ENCODE measurements at places on chromosomes 6 and 20.

- no peak overlapping the region for H3K4me3 ChIP-seq
- no peak overlapping the region for H3K27ac ChIP-seq
- no peaks in the 10 kb centered on the region for H3K36me3 ChIP-seq
- H3K27me3 ChIP-seq: no peaks in the 10 kb centered on the region
- H3K4me1 ChIP-seq: no peaks in the 10 kb centered on the region
These were observed 109.1 kb downstream of the LY86 start for GRCh38 chr6:6697620-6698019.

GRCh38 chr6:152637296-152638047 lies at the start of gene SYNE1:
Gene SYNE1, minus strand, starts transcription at chr6:152637362. Its CDS starts 9,031 bp downstream, at chr6:152628331.
- H3K27ac ChIP-seq: no peak within 1 kb of the TSS
- DNase-seq: no peak
- H3K4me3 ChIP-seq: peak within 1 kb of the TSS; percentile 26
- H3K27me3 ChIP-seq: peaks cover 56% of the 10 kb centered on the region
- H3K36me3 ChIP-seq: no peaks in the 10 kb centered on the region
- peaks cover 4% of the 10 kb centered on the region for H3K4me1 ChIP-seq

GRCh38 chr20:5602346-5602745 lies 147.9 kb upstream of the SHLD1 start:
- H3K4me3 ChIP-seq: no peak overlapping the region
- no peaks in the 10 kb centered on the region for H3K27me3 ChIP-seq
- no peaks in the 10 kb centered on the region for H3K4me1 ChIP-seq
- DNase-seq: no peak

GRCh38 chr6:30864325-30864724 lies 20.0 kb upstream of the DDR1 start:
- H3K36me3 ChIP-seq: no peaks in the 10 kb centered on the region
- H3K27me3 ChIP-seq: no peaks in the 10 kb centered on the region
- H3K4me3 ChIP-seq: no peak overlapping the region
- H3K27ac ChIP-seq: no peak overlapping the region
- DNase-seq: no peak

DNA sequence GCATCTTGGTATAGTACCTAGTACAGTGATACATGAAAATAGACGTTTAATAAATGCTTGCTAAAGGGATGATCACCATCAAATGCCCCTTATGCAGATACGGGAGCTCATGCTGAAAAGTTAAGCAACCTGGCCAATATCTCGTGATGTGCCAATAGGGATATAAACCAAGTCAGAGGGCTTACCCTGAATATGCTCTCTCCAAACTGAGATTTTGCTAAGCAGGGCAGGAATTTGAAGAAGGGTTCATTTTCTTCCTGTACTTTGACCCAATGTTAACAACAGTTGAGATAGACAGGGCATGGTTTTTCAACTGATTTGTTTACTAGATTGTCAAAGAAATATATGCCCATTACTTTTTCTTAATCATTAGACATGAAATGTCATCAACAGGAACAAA lies 219.3 kb upstream of the PREP start:
- H3K27me3 ChIP-seq: no peaks in the 10 kb centered on the region
- no peaks in the 10 kb centered on the region for H3K36me3 ChIP-seq
- H3K27ac ChIP-seq: no peak overlapping the region
- no peak for DNase-seq
- no peaks in the 10 kb centered on the region for H3K4me1 ChIP-seq

- H3K4me1 ChIP-seq: peaks cover 8% of the 10 kb centered on the region
- no peaks in the 10 kb centered on the region for H3K27me3 ChIP-seq
- DNase-seq: no peak
- H3K36me3 ChIP-seq: no peaks in the 10 kb centered on the region
These were observed 121.4 kb downstream of the ATXN1 start for GRCh38 chr6:16639684-16640480.

DNA sequence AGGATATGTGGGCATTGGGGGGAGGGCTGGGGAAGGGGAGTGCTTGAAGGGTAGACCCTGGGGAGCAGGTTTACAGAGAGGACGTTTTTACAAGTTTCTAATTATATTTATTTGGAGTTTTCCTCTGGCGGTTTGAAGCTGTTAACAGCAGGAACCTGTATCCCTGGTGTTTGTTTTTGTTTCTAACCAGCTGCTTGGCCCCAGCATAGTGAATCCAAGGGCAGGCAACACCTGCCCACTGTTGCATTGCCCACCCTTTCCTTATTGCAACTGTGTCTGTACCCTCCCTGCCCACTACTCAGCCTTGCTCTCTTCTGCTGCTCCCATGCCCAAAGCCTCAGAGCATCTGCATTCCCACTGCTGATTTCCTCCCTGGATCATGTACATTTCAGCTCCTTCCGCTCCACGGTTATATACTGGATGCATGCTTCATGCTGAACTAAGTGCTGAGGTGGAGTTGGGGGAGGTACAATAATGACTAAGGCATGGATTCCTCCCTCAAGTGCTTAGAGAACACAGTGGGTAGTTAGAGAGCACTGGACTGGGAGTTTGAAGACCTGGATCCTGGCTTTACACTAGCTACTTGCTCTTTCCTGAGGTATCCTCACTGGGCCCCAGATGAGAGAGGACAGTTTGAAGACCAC lies 6.0 kb downstream of the SCUBE3 start:
- no peak overlapping the region for H3K4me3 ChIP-seq
- H3K27me3 ChIP-seq: no peaks in the 10 kb centered on the region
- no peak overlapping the region for H3K27ac ChIP-seq
- H3K36me3 ChIP-seq: no peaks in the 10 kb centered on the region
- DNase-seq: no peak

DNA sequence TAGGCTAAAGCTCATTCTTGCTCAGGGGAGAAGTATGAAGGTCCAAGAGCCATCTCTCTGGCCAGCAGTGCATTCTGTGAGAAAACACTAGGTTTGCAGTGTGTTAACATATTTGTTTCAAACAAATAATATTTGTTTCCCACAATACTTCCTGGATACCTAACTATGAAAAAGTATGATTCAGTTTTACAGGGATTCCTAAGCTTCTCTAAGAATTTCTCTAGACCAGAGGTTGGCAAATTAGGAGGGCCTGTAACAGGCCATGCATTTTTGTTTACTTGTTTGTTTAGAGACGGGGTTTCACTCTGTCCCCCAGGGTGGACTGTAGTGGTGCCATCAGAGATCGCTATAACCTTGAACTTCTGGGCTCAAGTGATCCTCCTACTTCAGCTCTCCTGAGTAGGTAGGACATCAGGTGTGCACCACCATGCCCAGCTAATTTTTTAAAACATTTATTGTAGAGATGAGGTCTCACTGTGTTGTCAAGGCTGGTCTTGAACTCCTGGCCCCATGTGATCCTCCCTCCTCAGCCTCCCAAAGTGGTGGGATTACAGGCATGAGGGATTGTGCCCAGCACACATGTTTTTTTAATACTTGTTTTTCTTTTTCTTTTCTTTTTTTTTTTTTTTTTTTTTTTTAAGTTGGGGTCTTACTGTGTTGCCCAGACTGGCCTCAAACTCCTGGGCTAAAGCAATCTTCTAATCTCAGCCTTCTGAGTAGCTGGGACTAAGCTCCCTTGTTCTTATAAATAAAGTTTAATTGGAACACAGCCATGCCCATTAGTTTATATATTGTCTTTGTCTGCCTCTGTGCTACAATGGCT lies 71.7 kb downstream of the ADGRG6 start:
- no peak for DNase-seq
- no peaks in the 10 kb centered on the region for H3K36me3 ChIP-seq
- H3K27ac ChIP-seq: no peak overlapping the region
- H3K27me3 ChIP-seq: no peaks in the 10 kb centered on the region
- no peak overlapping the region for H3K4me3 ChIP-seq

DNA sequence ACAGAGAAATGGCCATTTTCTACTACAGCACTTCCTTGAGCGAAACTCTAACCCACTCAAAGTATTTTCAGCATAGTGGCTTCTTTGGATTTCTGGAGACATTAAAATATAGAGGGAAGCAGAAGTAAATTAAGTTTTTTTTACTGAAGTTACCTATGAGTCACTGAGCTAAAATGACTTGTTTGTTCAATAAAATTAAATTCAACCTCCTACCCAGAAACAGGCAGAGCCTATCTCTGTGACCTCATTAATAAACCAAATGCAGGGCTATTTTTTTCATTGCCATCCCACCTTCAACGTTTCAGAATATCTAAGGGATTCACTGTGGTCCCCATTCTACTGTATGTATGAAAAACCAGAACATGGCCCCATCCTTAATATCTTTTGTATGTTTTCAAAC lies 133.0 kb downstream of the MTFR2 start:
- H3K4me3 ChIP-seq: no peak overlapping the region
- peaks cover 19% of the 10 kb centered on the region for H3K4me1 ChIP-seq
- H3K27me3 ChIP-seq: no peaks in the 10 kb centered on the region
- no peaks in the 10 kb centered on the region for H3K36me3 ChIP-seq
- no peak for DNase-seq

DNA sequence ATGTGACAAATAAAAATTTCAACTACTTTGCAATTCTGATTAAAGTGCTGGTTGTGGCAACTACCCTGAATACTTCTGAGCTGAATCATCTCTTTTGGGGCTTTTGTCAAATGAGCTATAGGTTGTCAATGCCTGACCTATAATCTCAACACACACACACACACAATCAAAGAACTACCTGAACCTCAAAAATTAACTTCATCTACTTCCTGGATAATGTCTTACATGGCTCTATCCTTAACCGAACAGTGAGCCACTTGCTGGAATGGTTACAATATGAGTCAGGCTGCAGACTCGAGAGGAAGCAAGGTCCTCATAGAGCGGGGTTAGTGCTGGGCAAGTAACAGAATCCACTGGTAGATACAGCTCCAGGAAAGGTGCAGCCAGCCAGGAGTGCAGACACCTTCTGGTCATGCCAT lies 70.6 kb upstream of the DST start:
- no peak overlapping the region for H3K4me3 ChIP-seq
- DNase-seq: no peak
- H3K36me3 ChIP-seq: peaks cover 1% of the 10 kb centered on the region
- no peaks in the 10 kb centered on the region for H3K27me3 ChIP-seq
- no peak overlapping the region for H3K27ac ChIP-seq

- no peak for DNase-seq
- H3K4me3 ChIP-seq: no peak overlapping the region
- H3K4me1 ChIP-seq: peaks cover 6% of the 10 kb centered on the region
These were observed 111.9 kb downstream of the FOXO3 start for GRCh38 chr6:108672641-108673040.

DNA sequence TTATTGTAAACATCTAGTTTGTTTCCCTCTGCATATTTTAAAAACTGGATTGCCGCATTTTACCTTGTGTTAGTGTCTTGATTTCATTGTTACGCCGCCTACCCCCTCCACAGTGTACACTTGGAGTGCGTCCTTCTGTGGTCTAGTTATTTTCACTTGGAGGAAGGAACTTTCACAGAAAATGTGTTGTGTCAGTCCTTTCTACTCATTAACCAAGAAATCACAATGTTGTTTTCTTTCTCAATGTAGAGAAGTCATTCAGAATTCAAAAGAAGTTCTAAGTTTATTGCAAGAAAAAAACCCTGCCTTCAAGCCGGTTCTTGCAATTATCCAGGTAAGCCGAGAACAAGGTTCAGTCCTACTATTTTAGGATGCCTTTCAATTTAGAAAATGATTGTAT lies 10.3 kb downstream of the MTHFD1L start:
- DNase-seq: no peak
- H3K36me3 ChIP-seq: peaks cover 54% of the 10 kb centered on the region
- no peaks in the 10 kb centered on the region for H3K4me1 ChIP-seq
- H3K4me3 ChIP-seq: no peak overlapping the region
- no peaks in the 10 kb centered on the region for H3K27me3 ChIP-seq

DNA sequence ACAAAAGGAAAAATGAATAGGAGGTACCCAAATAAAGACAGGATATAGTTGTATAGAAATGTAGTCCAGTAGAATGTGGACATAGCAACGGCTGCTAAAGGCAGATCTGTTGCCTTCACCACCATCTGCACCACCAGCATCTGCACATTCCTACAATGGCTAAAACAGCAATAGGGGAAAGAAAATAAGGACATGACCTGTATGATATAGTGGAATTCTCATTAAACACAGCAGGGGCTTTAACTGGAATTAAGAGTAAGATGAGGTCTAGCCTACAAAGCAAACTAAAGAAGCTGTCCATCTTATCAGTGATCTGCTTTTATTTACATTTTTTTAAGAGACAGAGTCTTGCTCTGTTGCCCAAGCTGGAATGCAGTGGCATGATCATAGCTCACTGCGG lies 26.8 kb upstream of the SCAF8 start:
- H3K4me1 ChIP-seq: peaks cover 2% of the 10 kb centered on the region
- DNase-seq: no peak
- H3K27ac ChIP-seq: no peak overlapping the region
- H3K4me3 ChIP-seq: no peak overlapping the region

GRCh38 chr6:137901454-137901853 lies 34.4 kb downstream of the TNFAIP3 start:
- H3K4me1 ChIP-seq: no peaks in the 10 kb centered on the region
- no peak overlapping the region for H3K27ac ChIP-seq
- no peak for DNase-seq
- H3K4me3 ChIP-seq: no peak overlapping the region

- no peak for DNase-seq
- H3K36me3 ChIP-seq: no peaks in the 10 kb centered on the region
- no peaks in the 10 kb centered on the region for H3K27me3 ChIP-seq
These were observed 140.3 kb downstream of the NFATC2 start for GRCh38 chr20:51402201-51402600.

DNA sequence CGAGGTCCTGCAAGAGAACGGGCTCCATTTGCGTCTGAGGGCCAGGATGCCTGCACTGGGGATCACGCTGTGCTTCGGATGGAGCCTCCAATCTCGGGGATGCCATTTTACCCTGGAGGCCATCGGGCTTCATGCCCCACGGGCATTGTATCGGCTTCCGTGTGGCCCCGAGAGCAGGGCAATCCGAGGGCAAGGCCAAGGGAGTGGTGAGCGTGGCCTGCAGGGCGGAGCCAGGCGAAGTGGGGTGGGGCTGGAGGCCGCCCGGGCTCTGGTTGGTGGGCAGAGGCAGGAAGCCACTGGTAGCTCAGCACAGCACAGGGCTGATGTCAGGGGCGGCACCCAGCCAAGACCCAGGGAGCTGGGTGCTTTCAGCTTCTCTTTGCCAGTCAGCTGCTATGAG lies 57.5 kb upstream of the BHLHE23 start:
- H3K4me3 ChIP-seq: no peak overlapping the region
- H3K36me3 ChIP-seq: no peaks in the 10 kb centered on the region
- H3K27me3 ChIP-seq: peaks cover 38% of the 10 kb centered on the region
- H3K4me1 ChIP-seq: peaks cover 1% of the 10 kb centered on the region
- no peak for DNase-seq

- H3K4me3 ChIP-seq: no peak overlapping the region
- no peaks in the 10 kb centered on the region for H3K4me1 ChIP-seq
- no peak overlapping the region for H3K27ac ChIP-seq
These were observed 28.7 kb upstream of the CLDN20 start for GRCh38 chr6:155235087-155235486.

DNA sequence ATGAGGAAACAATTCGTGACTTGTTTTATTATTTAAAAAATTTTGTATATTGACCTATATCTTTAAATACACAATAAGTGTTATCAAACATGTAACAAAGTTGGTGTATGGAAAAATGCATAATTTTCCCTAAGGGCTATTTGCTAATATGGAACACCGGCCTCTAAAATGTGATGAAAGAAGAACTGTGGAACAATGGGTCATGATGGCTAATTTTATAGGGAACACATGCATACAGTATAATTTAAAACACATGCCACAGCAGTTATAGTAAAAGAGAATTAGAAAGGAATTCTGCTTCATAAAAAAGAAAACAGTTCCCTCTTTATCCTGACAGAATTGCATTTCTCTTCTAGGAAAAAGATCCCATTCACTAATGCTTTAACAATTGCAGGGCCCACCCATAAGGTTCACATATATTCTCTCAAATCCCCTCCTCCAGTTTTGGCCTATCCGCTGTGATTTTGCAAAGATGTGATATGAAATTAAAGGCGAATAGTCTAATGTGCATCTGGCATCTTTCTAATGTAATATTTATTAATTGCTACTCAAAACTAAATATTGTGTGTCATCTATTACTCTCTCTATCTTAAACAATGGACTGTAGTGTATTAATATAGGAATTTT lies 628.1 kb upstream of the CITED2 start:
- no peaks in the 10 kb centered on the region for H3K27me3 ChIP-seq
- H3K36me3 ChIP-seq: no peaks in the 10 kb centered on the region
- H3K4me1 ChIP-seq: peaks cover 2% of the 10 kb centered on the region
- no peak overlapping the region for H3K27ac ChIP-seq

All from neuronal stem cell (in vitro differentiated cells).